ENCODE measurements at places on chromosomes 16 and 17. TPM values are rescaled to one million over a fixed set of nuclear protein-coding genes. Genes with fewer than 3 reads are reported as not detected.

GRCh38 chr17:17780922-17781590 lies 55.7 kb downstream of the SREBF1 start:
- H3K4me3 ChIP-seq = peak overlapping the region; percentile 41
- DNase-seq = no peak
- H3K27ac ChIP-seq = peak overlapping the region; percentile 84
- H3K36me3 ChIP-seq = no peaks in the 10 kb centered on the region
- H3K27me3 ChIP-seq = no peaks in the 10 kb centered on the region

The HOXB13 gene
- 8.1 TPM for total RNA-seq

GRCh38 chr16:23833960-23834685 lies 1.7 kb upstream of the PRKCB start:
- H3K27ac ChIP-seq = no peak overlapping the region
- H3K4me1 ChIP-seq = no peaks in the 10 kb centered on the region
- DNase-seq = no peak
- H3K4me3 ChIP-seq = no peak overlapping the region
- no peaks in the 10 kb centered on the region for H3K36me3 ChIP-seq
- peaks cover 6% of the 10 kb centered on the region for H3K27me3 ChIP-seq

The PRSS21 gene
- not detected for total RNA-seq

DNA sequence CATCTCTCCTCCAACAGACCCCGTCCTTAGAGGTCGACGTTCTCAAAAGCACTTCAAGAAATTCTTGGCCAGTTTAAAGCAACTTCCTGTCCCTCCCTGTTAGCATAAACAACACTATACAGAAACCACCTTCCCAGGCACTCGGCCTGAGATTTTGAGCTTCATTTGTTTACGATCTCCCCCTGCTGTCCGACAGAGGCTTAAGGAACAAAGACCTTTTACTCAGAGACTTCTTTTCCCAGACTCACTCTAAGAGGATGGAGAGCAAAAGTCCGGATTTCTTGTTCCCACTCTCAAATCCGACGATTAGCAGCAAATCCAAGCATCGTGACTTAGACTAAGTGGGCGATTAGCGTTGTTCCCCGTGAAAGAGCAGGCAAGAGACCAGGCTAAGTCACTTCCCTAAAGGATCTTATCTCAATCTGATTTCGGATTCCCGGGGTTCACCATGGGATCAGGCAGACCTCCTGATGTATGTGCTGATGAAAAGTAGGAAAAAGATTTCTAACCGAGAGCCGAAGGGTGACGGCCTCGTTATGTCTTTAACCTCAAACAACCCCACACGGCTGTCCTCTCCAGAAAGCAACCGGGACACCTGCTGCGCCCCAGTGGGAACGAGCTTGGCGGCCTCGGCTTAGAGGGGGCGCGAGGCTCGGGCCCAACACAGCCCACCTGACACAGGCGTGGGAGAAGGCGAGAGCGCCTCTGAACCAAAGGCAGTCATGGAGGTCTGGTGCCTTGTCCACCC lies 598 bp downstream of the INPP5K start:
- peaks cover 7% of the 10 kb centered on the region for H3K36me3 ChIP-seq
- H3K27ac ChIP-seq = peak overlapping the region; percentile 70
- no peaks in the 10 kb centered on the region for H3K27me3 ChIP-seq
- H3K4me3 ChIP-seq = peak overlapping the region; percentile 88
- DNase-seq = peak; percentile 74

DNA sequence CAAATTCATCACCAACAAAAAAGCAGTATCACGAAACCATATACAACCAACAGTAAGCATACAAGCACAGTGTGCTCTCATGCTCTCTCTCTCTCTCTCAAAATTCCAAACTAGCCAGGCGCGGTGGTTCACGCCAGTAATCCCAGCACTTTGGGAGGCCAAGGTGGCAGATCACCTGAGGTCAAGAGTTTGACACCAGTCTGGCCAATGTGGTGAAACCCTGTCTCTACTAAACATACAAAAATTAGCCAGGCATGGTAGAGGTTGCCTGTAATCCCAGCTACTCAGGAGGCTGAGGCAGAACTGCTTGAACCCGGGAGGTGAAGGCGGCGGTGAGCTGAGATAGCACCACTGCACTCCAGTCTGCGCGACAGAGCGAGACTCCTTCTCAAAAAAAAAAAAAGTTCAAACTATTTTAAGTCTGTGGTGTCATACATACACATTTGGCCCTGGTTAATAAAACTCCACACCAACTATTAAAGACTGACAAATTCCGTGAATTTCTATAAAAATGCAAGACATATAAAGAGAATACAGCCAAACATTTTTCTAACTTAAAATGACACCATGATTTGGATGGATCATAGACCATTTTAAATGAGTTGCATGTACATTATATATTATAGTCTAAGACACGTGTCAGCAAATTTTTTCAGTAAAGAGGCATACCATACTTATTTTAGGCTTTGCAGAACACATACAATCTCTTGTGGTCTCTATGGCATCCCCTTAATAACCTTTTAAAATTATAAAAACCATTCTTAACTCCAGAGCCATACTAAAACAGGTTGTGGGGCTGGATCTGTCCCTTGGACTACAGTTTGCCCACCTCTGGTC lies 30.9 kb downstream of the GLG1 start:
- no peak overlapping the region for H3K4me3 ChIP-seq
- no peaks in the 10 kb centered on the region for H3K27me3 ChIP-seq
- no peaks in the 10 kb centered on the region for H3K36me3 ChIP-seq
- DNase-seq = no peak
- peaks cover 6% of the 10 kb centered on the region for H3K4me1 ChIP-seq

The ZSCAN10 gene
- 0.21 TPM for total RNA-seq

The RAB11FIP4 gene
- total RNA-seq = 10.8 TPM

DNA sequence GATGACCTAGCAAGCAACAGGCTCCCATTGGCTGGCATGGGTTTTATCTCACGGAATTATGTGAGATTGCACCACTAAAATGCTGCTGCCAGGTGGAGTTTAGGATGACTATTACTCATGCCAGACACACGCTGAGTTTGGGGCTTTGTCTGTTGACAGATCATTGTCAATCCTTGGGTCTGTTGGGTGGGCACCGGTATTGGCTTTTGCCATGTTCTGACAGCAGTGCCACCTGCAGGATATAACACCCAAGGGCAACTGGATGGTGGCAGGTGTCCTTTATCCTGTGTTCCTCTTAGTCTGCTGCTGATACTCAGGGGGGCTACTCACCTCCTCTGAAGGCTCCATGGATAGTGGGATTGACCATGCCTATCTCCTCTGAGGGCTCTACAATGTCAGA lies 221.6 kb upstream of the DYNLRB2 start:
- DNase-seq = no peak
- no peak overlapping the region for H3K4me3 ChIP-seq
- no peaks in the 10 kb centered on the region for H3K4me1 ChIP-seq
- no peak overlapping the region for H3K27ac ChIP-seq

The KCNJ18 gene
- not detected for total RNA-seq

Measured in Panc1 (cell line).